Fibroblast of skin of left biceps (primary cell): ENCODE measurements at places on chromosomes 7 and 10.

GRCh38 chr7:21317966-21318915 is 109.6 kb upstream of the SP4 start:
- no peak for DNase-seq

- DNase-seq: no peak
These were observed 222.5 kb downstream of the CCSER2 start for GRCh38 chr10:84550756-84551436.

- DNase-seq: no peak
These were observed 50.1 kb downstream of the PRLHR start for GRCh38 chr10:118545381-118545780.

DNA sequence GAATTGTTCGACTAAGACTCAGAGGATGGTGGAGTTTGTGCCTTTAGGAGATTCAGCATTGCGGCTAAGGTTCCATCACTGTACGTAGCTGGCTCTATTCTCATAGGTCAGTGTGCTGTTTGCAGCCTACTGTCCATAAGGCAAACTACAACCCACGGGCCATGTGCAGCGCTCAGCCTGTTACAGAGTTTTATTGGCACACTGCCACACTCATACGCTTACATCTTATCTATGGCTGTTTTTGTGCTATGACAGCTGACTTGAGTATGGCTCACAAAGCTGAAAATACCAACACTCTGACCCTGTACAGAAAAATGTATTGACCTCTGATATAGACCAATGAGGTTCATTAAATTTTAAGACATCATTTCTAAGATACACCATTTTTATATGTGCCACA is 114.5 kb downstream of the ARID5B start:
- no peak for DNase-seq

- no peak for DNase-seq
These were observed 252.1 kb upstream of the INHBA start for GRCh38 chr7:41954976-41955375.

DNA sequence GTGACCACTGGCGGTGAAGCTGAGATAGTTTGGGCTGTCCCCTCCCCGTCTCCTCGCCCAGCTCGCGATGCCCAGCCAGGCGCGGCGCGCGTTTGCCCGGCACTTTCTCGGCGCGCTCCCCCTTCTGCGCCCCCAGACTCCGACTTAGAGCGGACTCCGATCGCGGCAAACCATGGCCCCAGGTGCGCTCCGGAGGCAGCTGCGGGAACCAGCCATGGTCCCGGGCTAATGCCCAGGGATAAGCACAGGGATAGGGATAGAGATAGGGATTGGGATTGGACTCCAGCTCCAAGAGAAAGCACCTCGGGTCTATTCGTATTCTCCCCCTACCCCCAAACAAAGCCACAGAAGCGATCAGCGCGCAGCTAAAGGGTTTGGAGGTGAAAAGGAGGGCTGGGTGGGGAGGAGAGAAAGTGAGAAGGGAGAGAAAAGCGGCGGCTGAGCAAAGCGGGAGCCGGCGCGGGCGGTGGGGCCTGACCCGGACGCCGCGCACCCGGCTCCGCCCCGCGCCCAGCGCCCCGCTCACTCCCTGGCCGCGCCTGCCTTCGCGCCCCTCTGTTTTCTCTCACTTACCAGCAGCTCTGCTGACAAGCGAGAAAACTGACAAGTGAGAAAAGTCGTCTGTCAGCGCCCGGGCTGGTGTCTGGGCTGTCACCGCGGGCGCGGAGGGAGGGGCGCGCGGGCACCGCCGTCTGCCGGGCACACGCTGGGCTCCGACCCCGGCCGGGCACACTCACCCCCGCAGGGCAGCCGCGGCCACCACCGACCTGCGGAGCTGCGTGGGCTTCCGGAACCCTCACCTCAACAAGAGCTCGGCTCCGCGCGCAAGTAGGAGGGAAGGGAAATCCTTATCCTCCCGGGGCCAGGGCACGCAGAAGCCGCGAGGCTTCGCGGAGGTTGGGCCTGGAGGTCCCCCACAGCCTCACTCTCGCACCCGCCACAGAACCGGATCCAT is at the start of gene PDE1C:
Gene PDE1C (minus strand): TSS at position 2 of the 955 bp plus-strand sequence.
- no peak for DNase-seq

- no peak for DNase-seq
These were observed 263.3 kb downstream of the TNS3 start for GRCh38 chr7:47318395-47319182.

- DNase-seq: no peak
These were observed 90.5 kb upstream of the POM121L12 start for GRCh38 chr7:52944921-52945320.

GRCh38 chr7:97104719-97105238 is 12.7 kb upstream of the SDHAF3 start:
- no peak for DNase-seq

DNA sequence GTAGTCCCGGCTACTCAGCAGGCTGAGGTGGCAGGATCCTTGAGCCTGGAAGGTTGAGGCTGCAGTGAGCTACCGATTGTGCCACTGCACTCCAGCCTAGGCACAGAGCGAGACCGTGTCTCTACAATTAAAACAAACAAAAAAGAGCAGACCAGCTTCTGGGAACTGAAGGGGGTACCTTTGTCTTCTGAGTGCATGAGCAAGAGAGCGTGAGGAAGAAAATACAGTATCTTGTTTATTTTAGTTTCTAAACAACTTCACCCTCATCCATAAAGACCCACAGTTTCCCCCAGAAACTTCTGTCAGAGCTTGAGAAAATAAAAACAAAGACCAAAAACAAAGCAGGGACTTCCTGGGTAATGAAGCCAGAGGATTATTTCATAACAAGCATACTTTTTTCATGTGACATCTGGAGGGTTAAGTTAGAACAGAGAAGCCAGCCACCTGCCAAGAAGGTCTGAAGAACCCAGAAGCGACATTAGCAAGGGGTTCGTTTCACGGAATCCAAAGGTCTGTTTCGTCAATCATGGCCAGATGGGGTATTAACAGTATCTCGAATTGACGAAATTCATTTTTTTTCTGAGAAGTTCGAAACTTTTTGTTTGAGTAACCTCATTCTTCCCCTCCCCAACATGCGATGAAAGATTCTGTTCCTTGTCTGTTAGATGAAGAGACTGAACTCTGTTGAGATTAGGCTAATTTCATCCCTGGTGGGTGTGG is 10.2 kb upstream of the IL2RA start:
- no peak for DNase-seq

DNA sequence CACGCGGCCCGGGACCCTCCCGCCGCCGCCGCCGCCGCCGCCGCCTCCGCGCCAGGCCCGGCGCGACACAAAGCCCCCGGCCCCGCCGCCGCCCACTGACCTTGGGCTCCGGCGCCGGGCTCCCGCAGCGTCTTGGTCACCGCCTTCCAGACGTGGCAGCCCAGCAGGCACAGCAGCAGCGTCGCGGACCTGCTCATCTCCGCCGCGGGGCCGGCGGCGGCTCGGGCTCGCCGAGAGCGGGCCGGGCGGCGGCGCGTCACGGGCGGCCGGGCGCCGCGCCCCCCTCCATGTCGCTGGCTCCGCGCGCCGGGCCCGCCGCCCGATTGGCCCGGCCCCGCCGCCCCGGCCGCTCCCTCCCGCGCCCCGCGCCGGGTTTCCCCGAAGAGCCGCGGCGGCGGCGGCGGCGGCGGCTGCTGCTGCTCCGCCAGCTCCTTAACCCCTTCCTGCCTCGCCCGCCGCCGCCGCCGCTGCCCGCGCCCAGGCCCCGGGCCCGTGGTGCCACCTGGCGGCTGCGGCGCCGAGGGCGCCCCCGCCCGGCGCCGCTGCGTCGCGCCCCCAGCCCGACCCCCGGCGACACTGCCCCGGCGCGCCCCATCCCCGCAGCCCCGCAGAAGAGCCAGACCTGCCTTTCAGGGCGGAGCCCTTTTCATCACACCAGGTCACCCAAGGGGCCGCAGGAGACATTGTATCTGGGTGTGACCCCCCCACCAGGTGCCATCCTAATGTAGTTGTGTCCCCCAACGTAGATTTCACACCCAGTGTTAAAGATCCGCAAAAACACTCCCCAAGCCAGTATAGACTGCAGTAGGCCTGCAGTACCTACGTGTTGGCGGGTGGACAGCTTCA is at the start of gene FAM171A1:
Gene FAM171A1 (minus strand): TSS at position 434 of the 846 bp plus-strand sequence. CDS start 237 bp downstream, at position 197.
- peak; percentile 21 for DNase-seq

DNA sequence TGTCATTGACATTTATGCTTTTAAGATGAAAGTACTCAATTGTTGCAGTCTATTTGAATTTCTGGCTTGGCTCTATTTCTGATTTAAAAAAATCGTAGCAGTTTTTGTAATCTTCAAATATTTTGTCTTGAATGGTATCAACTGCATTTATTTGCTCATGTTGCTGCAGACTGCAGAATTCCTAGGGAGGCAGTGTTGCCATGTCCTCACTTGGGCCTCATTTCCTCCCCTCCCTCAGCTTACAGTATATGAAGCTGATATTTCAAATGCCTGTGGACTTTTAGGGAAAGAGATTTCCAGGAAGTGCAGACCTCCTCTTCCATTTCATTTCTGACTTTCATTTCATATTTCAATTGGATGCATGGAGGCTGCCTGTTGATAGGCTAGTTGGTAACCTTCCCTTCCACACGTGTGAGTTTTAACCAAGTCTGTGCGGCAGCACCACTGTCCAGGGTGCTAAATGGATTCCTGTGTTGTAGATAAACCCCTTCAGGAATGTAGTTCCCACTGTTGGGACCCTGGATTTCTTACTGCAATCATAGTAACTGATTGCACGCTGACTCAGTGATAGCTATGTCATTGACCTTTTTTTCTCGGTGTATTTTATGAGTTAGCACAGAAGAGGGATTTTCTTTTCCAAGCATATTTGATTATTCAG is 17.5 kb downstream of the VPS50 start:
- DNase-seq: no peak

- DNase-seq: no peak
These were observed 143.9 kb downstream of the PAXIP1 start for GRCh38 chr7:154858836-154859537.

- DNase-seq: no peak
These were observed 23.2 kb downstream of the ELN start for GRCh38 chr7:74051193-74051592.

DNA sequence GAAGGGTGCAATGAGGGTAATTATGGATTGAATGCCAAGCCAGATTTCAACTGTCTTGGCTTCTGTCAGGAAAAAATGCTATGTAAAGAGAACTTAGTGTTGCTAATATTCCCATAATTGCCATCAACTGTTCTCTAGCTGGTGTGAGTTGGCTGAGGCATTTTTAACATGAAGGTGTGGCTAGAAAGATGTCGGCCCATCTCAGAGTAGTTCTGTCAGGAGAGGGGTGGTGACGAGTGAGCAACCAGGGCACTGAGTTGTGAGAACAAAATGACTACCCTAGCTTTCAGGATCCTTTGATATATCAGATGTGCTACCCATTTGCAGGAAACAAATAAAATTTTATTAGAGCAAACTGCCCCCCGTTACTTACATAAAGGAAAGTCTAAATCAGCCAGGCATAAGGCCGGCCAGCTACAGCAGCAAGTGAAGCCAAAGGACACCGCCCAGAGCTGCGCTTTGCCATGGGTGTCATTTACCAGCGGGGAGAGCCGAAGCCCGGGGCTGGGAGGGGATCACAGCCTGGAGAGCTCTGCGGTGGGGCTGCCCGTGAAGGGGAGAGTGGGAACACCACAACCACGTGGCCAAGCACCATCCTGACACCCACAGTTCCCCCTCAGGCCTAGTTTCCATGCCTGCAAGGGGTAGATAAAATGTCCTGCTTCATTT is 141.4 kb downstream of the ICA1 start:
- DNase-seq: no peak

- DNase-seq: no peak
These were observed 9.4 kb upstream of the CLDN3 start for GRCh38 chr7:73779517-73779916.

- no peak for DNase-seq
These were observed 14.8 kb downstream of the YKT6 start for GRCh38 chr7:44215531-44215930.

DNA sequence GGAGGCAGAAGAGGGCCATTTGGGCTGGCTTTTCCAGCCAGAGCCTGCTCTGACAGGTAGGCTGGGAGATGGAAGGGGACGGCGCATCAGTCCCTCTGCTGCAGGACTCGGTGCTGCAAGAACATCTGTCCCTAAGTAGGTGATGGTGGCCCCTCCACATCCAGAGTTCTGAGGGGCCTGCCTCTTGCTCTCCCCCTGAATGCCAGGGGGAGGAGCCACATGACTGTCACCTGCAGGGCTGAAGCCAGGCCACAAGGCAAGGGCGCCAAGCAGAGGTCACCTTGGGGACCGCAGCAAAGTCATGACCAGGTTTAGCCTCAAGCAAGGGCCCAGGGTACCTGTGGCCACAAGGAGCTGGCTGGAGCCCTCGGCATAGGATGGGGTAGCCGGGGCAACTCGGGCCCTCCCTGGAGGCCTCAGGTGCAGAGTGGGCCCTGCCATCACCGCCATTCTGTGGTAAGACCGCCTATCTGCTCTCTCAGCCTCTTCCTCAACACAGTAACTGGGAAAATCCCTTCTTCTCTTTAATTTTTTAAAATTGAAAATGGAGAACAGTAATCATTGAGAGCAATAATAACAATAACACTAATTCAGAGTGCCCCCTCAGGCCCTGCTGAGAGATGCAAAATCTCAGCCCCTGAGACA is 99.3 kb downstream of the FAM53B start:
- no peak for DNase-seq

- no peak for DNase-seq
These were observed 18.5 kb downstream of the SFTPA1 start for GRCh38 chr10:79628988-79629954.

DNA sequence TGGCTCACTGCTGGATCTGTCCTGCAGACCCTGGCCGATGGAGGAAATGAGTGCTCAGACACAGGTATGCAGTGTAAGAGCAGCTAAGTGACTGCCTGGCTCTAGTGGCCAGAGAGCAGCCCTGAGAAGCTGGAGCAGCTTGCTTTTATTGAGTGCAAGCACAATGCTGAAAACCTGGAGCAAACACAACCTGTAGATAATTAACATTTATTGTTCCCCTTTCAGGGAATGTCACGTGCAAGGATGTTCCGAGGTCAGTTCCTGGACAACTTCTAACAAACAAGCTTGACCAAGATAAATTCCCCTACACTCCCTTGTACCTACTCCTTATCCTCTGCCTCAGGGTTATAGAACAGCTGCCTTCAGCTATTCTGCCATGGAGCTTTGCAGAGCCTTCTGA is 31.3 kb downstream of the DDC start:
- DNase-seq: no peak

- DNase-seq: peak; percentile 44
These were observed 18.1 kb upstream of the AKR1E2 start for GRCh38 chr10:4807761-4808507.

DNA sequence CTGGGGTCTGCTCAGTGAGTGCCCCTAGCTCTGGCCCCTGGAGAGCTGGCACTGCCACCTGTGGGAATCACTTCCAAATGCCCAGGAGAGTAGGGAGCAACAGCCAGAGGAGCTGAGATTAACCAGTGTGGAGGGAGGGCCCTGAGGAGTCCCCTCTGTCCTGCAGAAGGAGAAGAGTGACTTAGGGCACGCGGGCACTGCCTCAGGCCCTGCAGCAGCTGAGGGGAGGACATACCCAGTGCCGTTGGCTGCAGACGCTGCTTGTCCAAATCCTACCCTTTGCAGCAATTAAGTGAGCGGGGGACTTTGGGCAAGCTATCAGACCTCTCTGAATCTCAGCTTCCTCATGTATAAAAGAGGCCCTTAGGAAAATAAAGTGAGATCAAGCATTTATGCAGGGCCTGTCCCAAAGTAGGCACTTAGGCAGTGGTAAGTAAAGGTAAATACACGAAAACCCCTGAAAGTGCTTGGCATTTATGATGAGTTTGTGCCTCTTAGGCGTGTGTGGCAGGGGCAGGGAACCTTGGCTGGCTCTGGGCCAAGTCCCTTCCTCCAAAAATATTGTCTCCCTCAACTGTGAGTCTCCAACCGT is 16.9 kb downstream of the PRF1 start:
- no peak for DNase-seq
